ENCODE measurements at places on chromosomes 1 and 21. TPM values are rescaled to one million over a fixed set of nuclear protein-coding genes. Genes with fewer than 3 reads are reported as not detected.

GRCh38 chr1:223177681-223178080, 34.6 kb upstream of the TLR5 start:
- DNase-seq, result no peak

DNA sequence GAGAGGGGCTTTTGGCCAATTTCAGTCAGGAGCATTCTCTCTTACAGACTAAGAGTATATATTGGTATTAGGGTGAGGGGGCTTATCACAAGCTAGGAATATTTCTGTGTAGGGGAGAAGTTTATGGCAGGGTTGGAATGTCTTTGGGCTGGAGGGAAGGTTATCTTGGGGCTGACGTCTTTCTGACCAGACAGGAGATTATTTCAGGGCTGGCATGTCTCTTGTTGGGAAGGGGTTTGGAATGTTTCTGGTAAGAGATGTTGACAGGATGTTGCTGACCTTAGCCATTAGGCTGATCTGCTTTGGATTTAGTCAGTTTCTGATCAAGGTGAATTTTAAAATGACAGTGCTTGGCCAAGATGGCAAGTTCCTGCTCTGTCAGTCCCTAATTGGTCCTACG, 17.8 kb upstream of the HSD3B1 start:
- DNase-seq, result no peak

The S1PR1 gene
- polyA plus RNA-seq, result 149 TPM

DNA sequence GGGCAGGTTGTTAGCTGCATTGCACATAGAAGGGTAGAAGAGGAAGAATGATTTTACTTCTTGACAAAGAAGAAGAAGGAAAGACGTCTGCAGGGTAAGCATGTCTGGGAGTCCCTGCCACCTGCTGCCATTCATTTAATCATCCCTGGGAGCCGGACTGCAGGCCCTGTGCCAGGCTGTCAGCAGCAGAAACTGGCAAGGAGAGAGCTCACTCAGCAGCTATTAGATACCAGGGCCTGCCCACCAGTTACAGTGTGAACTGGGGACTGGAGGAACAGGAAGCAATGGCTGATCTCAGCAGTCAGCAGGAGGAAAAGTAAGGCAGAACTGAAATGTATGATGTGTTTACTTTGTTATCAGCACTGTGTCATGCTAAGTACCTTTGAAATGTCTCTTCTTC, 75.7 kb upstream of the C1orf87 start:
- DNase-seq, result no peak

GRCh38 chr1:33378976-33379375, 51.9 kb downstream of the PHC2 start:
- no peak for DNase-seq

The OBSCN gene
- 40.0 TPM for polyA plus RNA-seq

The CELA2B gene
- polyA plus RNA-seq, result 0.77 TPM

The CD1C gene
- polyA plus RNA-seq, result 1.4 TPM

DNA sequence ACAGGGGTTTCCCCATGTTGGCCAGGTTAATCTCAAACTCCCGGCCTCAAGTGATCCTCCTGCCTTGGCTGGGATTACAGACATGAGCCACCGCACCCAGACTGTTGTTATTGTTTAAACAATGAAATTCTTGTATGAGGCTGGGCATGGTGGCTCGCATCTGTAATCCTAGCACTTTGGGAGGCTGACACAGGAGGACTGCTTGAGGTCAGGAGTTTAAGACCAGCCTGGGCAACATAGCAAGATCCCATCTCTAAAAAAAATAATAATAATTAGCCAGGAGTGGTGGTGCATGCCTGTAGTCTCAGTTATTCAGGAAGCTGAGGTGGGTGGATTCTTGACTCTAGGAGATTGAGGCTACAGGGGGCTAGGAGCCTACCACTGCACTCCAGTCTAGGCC, 6.7 kb upstream of the WDTC1 start:
- no peak for DNase-seq

DNA sequence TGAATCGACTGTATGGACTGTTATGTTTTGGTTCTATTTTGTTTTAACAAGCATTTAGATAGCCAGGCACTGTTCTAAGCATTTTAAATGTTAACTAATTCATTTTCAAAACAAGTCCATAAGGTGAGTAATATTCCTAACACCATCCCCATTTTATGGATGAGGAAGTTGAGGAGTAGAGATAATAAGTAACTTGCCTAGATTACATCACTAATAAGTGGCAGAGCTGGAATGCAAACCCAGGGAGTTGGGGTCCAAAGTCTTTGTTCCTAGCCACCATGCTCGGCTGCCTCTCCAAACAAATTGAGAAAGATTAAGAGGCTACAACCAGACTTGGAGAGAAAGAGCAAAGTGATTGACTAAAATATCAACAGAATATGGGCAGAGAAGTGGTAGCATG, 12.6 kb upstream of the LEPR start:
- no peak for DNase-seq

The TNFRSF18 gene
- polyA plus RNA-seq, result 0.97 TPM

The MFAP2 gene
- 328 TPM for polyA plus RNA-seq

- no peak for DNase-seq
These were observed 42.9 kb downstream of the SLX9 start for GRCh38 chr21:44982558-44983250.

- DNase-seq, result no peak
These were observed 6.9 kb downstream of the HTR1D start for GRCh38 chr1:23210351-23210785.

The MIER1 gene
- polyA plus RNA-seq, result 35.2 TPM

DNA sequence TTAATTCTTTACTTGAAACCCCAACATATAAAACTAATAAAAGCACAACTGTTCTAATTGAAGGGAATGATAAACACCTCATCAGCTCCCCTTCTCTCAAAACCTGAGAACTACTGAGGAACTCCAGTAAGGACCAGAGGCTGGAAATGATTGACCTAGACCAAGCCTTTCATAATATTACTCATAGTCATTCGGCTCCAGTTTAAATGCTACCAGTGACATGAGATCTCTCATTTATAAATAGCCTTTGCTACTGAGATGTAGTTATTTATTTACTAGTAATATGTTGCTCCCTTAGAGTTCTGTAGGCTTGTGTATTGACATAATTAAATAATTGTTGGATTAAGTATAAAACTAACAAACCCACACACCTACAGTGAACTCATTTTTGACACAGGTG, 209.8 kb upstream of the PRMT6 start:
- no peak for DNase-seq

The ISG20L2 gene
- 37.2 TPM for polyA plus RNA-seq

The CFHR3 gene
- 0.31 TPM for polyA plus RNA-seq

The MYOG gene
- polyA plus RNA-seq, result 20.2 TPM
